Stimulated activated CD8-positive, alpha-beta memory T cell treated with anti-CD3 and anti-CD28 coated beads, Interleukin-4, amount 100 ng/mL, for 48 hours (primary cell): ENCODE measurements at places on chromosomes 11 and 22.

- no peak for DNase-seq
Measured at GRCh38 chr11:41237382-41237781, 222.1 kb downstream of the LRRC4C start.

GRCh38 chr11:67029146-67029545, 6.2 kb downstream of the SYT12 start:
- DNase-seq = no peak

GRCh38 chr22:47236161-47236560, 473.7 kb downstream of the TBC1D22A start:
- no peak for DNase-seq

- DNase-seq = peak; percentile 92
Measured at GRCh38 chr11:73597956-73598718, at the start of gene FAM168A. Gene FAM168A, minus strand, starts transcription at chr11:73598112. Its CDS starts 129,638 bp downstream, at chr11:73468474.

GRCh38 chr11:112639469-112639868, 321.8 kb upstream of the NCAM1 start:
- DNase-seq = no peak

- DNase-seq = peak; percentile 80
Measured at GRCh38 chr11:68584097-68584496, 100.2 kb upstream of the GAL start.

DNA sequence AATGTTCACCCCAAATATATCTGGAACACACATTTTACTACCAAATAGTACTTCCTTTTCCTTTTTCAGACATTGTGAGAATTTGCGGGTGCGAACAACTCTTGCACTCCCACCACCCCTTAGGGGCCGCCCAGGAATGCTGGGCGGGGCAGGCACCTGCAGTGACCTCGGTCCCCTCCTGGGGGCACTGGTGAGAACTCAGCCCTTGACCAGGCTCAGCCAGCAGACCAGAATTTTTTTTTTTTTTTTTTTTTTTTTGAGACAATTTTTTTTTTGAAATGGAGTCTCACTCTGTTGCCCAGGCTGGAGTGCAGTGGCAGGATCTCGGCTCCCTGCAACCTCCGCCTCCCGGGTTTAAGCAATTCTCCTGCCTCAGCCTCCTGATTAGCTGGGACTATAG, 75.8 kb downstream of the ARHGAP8 start:
- peak; percentile 63 for DNase-seq

DNA sequence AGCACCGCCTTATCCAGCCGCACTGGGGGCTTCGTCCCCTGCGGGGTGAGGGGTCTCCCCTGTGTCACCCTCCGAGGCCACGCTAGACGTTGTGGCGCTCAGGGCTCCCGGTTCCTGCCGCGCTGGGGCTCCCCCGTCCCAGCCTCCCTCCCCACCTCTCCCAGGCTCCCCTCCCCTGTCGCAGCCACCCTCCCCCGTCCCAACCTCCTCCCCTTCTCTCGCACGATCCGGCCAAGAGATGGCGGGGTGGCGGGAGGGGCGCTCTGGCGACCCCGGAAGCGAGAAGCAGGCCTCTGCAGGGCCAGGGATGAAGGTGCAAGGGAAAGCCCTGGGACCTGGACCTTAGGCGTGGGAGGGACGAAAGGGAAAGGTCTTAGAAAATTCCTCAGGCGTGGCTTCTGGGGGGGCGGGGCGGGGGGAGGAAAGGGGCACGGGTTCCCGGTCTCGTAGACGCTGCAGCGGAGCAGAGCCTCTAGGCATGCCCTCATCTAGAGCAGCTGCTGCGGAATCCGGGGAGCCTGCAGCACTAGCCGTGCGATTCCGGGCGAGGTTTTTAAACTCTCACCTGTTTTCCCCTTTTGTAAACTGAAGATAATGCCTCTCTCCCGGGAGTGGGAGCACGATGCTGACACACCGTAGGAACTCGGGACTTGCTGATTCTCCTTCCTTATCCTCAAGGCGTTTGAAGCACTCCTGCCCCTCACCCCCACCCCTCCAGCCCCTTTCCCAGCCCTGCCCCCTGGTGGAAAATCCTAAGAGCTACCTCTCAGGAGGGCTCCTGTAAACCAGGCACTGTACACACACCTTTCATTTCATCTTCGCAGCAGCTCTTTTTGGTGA, 14.4 kb downstream of the KCNJ5 start:
- peak; percentile 52 for DNase-seq

DNA sequence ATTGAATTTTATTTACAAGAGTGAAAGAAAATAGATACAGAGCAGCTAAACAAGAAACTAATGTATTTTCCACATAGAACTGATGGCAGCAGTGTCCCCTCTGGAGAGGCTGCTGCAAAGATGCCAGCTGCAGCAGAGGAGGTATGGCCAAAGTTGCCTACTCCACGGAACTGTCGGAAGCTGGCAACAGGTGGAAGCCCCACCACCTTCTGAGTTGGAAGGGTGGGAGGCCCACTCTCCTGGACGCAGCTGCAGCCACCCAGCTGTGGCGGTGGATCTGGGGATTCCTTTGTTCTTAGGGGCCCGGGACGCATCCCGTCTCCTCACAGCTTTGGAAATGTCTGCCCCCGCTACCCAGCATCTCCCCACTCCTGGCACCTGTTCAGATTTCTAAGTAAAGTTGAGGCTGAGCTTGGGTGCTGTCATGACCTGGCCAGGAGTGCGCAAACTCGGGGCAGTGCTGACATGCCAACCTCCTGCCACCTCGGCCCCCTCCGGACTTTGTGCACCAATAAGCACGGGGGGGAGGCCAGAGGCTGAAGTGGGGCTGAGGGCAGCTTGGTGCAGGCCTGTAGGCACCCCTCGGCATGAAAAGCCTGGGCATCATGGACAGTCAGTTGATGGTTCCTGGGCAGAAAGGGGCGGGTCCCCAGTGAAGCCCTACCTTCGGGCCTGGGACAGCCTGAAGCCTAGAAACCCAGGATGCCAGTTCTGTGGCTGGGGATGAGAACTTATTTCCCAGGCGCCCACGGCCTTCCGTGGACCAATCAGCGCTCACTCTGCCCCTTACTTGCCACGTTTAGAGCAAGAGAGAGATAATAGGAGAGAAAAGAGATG, 1071.4 kb downstream of the JRKL start:
- DNase-seq = no peak

GRCh38 chr11:134532921-134533421, 120.9 kb upstream of the B3GAT1 start:
- DNase-seq = no peak

DNA sequence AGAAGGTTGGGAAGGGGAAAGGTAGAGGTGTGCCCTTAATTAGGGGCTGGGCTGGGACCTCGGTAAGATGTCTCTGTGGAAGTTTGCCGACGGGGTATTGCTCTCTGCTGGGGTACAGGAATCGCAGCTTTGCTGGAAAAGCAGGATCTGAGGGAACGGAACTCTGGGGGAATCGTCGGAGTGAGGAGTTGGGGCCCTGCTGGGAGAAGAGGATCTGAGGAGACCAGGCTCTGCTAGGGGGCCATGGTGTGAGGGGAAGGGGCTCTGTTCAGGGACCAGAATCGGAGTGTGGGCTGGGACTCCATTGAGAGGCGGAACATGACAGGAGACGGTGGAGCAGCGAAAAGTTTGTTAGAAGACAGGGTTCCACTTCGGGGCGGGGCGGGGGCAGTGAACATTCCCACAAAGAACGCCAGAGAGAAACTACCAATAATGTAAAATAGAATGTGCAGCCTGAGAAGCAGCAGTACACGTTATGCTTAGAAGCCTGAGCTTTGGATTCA, 456 bp downstream of the AAMDC start:
- DNase-seq = peak; percentile 36

DNA sequence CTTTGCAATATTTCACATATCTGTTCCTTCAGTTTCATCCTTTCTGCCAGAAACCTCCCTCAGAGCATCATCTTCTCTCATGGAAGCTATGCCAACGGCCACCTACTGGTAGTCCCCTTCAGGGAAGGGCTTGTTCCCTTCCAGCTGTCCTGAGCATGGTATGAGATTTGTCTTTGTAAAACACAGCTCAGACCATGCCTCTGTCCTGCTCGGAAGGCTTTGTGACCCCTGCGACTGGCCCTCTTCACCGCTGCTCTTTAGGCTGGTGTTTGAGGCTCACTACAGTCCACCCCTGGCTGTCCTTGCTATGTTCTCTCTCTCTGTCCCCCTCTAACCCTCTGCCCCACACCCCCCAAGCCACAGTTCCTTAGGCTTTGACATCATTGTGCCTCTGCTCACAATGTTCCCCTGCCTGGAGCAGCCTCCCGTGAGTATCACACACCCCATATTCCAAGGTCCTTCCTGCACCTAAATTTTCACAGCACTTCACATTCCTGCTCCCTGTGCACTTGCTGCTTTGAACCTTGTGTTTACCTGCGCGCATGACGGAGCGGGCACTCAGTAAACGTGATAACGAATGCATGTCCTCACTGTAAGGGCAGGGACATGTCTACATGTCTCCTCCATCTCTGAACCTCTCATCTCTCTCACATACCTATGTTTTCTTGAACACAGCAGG, 24.0 kb upstream of the ACER3 start:
- no peak for DNase-seq

- DNase-seq = no peak
Measured at GRCh38 chr11:99069856-99070444, 49.2 kb downstream of the CNTN5 start.

- DNase-seq = no peak
Measured at GRCh38 chr11:95067841-95068219, 1.1 kb downstream of the SRSF8 start.

- DNase-seq = no peak
Measured at GRCh38 chr11:88306785-88307184, 30.8 kb downstream of the CTSC start.

DNA sequence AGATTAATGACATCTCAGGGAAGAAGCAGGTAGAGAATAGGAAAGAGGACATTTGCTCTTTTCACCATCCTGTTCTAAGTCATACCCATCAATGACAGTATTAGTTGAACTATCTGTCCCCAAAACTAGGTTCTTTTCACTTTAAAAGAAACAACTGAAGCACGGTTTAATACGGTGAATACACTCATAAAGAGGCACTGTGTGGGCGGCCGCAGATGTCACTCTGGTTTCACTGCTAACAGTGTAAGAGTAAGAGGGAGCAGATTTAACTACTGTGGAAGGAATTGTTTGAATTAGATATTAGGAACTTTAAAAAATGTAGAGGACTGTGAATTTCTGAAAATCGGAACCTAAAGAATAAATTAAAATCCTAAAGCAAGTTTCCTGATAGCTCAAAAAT, 49.5 kb downstream of the VSIG10L2 start:
- peak; percentile 80 for DNase-seq

- peak; percentile 80 for DNase-seq
Measured at GRCh38 chr22:38873469-38874411, 1.7 kb upstream of the CBX6 start.

- DNase-seq = no peak
Measured at GRCh38 chr11:26846227-26846626, 124.4 kb upstream of the SLC5A12 start.

DNA sequence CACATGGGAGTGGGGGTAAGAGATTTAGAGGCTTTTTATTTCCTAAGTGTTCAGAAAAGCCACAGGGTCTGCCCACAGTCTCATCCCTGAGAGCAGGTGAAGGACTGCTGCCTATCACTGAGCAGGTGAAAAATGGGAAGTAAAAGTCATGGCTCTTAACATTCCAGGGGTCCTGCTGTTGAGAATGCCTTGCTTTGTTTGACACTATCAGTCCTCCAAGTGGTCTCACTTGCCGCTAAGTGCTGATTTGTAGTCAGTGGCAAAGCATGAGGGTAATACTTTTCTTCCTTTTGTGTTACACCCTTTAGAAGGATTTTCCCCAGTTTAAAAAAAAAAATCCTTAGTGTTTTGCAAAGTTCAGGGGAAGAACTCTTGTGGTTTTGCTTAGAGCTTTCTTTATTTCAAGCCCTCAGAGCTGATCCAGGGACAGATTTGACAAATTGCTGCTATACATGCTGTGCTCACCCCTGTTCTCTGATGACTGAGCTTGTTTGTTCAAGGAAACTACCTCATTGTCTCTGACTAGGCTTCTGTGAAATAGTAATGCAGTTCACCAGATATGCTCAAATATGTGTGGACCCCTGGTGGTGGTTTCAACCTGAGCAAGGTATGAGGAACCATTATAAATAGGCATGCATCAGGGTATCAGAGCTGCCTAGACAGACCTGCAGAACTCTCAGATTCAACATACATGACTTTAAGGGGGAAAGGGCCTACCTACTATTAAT, 141.0 kb downstream of the ARHGAP42 start:
- no peak for DNase-seq

GRCh38 chr11:104830508-104830907, 67.8 kb downstream of the CASP12 start:
- DNase-seq = no peak

DNA sequence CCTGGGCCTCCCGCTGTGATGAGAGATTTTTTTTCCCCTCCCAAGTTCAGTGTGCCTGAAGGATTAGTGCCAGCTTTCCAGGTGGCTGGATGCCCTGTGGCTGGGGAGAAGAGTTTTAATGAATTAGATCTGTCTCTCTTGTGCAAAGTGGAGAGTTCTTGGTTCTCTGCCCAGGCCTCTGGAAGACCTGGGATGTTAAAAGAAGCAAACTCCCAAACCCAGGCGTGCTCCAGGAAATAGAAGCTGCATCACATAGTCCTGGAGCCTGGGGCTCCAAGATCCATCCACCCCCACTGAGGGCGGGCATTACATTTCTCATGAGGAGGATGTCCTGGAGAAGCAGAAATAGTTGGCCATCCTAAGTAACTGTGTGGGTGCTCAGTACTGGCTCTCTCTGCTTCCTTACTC, 30.6 kb downstream of the SDHAF2 start:
- DNase-seq = no peak

- DNase-seq = peak; percentile 47
Measured at GRCh38 chr11:88508759-88509581, 171.4 kb upstream of the CTSC start.

DNA sequence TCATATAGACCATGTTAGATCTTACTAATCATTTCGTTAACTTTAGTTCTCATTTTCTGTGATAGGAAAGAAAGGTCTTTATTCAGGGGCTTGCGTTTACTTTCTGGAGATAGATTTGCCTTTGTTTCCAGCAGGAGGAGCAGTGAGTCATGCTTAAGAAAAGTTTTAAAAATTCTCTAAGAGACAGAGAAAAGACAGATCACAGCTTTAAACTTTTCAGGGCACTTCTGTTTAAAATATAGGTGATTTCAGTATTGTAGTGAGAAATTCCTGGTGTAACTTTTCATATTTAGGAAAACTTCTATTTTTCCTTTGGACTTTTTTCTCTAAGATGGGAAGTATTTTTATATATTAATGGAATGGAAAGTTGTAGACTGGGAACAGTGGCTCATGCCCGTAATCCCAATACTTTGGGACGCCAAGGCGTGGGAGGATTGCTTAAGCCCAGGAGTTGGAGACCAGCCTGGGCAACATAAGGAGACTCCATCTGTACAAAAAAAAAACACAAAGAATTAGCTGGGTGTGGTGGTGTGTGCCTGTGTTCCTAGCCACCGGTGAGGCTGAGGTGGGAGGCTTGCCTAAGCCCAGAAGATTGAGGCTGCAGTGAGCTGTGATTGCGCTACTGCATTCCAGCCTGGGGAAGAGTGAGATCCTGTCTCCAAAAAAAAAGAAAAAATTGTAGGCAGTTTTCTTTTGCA, 60.3 kb downstream of the ATXN10 start:
- DNase-seq = no peak

GRCh38 chr11:83282084-83282716, 4.0 kb downstream of the CCDC90B start:
- no peak for DNase-seq
